ENCODE measurements at places on chromosomes 3 and 15.

GRCh38 chr3:95434491-95434890 is 1371.6 kb downstream of the NSUN3 start:
- no peak for DNase-seq

GRCh38 chr3:17840126-17840525 is 97.7 kb upstream of the TBC1D5 start:
- no peak for DNase-seq

DNA sequence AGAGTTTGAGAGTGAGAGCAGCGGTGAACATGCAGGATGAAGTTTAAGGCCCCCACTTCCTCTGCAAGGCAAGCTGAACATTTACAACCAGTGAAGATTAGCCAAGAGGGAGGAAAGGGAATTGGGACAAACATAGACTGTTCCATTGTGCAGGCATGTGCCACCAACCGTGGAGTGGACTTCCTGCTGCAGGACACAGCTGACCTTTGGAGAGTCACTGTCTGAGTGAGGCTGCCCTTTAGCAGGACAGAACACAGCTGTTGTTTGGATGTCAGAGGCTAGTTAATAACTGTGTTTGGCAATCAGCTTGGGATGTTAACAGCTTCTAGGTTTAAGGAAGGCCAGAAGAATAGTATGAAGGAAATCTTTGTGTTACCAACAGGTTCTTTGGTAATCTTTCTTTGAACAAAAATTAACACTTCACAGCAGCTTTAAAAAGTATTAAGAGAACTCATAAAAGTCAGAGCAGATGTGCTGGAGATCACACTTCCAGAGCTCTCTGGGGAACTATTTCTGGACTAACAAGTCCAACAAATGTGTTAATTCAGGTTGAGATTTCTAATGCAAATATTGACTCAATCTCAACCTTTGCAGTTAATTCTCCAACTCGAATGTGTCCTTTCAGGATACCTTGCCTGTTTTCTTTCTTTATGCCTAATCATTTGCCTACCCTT is 31.4 kb downstream of the CTDSPL start:
- DNase-seq = no peak

- peak; percentile 33 for DNase-seq
These were observed 249.9 kb downstream of the ROBO1 start for GRCh38 chr3:79517766-79518413.

DNA sequence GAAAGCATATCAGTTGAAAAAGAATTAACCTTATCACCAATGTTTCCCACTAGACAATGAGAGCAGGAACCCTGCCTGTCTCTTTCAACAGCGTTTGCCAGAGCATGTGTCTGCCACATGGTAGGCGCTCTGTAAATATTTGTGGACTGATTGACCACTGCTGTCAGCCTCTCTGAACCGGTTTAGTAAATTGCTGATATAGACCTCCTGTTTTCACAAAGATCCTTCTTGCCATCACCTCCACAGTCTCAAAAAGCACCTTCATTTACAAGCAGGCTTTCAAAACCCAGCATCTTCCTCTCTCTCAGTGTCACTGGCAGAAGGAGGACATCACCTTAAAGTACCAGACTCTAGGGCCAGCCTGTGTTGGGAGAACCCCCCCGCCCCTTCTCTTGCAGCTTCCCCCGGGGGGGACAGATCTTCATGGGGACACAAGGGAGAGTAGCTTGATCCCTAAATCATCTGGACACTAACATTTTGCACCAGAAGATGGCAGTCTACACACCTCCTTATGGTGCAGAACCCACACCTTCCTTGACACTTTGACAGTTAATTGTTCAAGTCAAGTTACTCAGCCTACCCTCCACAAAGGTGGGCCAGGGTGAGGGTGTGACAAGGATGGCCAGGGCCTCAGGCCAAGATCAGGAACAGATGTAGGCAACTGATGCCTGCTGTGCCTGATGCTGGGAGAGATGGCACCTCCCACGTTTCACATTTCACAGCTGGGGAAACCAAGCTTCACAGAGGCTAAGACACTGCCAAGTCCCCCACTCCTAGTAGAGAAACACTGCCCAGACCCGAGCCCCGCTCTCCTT is 37.8 kb upstream of the USP3 start:
- DNase-seq = peak; percentile 50

- no peak for DNase-seq
These were observed 141.2 kb upstream of the GADL1 start for GRCh38 chr3:31035681-31036080.

GRCh38 chr15:88982304-88982945 is 69.2 kb upstream of the MFGE8 start:
- DNase-seq = no peak

DNA sequence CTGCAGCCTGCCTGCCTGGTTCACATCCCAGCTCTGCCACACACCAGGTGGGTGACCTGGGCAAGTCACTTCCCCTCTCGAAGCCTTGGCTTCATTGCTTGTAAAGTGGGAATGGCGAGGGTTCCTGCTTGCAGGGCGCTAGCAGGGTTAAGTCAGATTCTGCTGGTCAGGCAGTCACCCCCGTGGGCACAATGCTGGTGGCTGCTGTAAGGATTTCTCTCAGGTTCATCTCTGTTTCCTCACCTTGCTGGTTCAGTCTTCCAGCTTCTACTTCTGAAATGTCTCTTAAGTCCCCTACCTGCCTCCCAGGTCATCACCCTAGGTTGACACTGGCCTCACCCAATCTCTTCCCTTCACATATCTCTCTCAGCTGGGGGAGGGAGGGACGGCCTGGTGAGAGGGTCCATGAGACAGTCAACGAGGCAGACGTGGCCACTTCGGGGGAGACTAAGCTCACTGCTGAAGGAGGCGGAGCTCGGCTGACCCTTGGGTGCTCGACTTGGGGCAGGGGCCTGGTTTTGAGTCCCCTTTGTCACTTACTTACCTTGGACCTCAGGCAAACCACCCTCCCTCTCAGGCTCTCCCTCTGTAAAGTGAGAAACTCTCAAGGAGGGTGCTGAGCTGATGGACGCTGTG is 11.5 kb downstream of the CTSH start:
- no peak for DNase-seq

GRCh38 chr3:44117736-44118135 is 124.0 kb upstream of the TOPAZ1 start:
- no peak for DNase-seq

DNA sequence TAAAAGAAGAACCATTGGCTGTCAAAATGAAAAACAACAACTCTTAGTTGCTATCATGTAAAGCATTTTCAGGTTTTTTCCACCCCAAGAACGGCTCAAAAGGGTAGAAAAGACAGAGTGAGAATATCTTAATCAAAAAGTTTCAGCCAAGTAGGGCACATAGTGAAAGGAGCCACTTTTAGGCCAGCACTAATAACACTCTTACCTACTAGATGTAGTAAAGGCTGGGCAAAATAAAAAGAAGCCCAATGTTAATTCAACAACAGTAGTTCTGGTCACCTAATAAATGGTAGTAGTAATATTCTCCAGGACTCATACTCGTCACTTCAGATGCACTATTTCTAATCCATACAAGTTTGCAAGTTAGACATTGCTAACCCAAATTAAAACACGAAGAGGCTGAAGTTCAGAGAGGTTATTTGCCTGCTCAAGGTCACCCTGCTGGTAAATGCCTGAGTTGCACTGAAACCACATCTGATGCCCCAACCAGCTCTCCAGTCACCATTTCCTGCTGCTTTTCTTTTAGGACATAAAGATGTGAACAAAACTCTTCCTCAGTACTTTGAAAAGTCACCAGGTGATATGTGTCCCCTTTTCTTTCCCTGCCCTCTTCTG is 7.5 kb downstream of the GOLIM4 start:
- peak; percentile 39 for DNase-seq

GRCh38 chr3:156404217-156404616 is 150.7 kb downstream of the SSR3 start:
- DNase-seq = no peak

DNA sequence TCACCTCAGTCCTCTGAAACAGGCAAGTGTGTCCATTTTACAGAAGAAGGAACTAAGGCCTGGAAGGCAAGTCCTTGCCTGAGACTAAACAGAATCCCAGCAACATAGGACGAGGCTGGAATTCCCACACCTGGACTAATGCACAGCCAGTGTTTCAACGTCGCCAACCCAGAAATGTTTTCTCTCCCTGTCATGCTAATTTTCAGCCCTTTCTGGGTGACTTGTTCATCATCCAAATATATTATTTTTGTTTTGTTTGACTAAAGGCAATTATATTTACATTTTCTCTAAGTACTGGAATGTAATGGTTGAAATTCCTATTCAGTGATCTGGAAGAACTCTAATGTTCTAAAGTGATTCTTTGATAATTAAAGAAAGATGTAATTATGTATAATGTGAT is 51.8 kb downstream of the BTD start:
- no peak for DNase-seq

Data from SW480 (cell line).